Activated CD4-positive, alpha-beta memory T cell treated with anti-CD3 and anti-CD28 coated beads, Interleukin-2, amount 10 ng/mL, durations not matched to agents 7 days and 5 days (primary cell): ENCODE measurements at places on chromosomes 3 and 15. TPM values are rescaled to one million over a fixed set of nuclear protein-coding genes. Genes with fewer than 3 reads are reported as not detected.

ARHGEF26 gene
- 0.13 TPM for total RNA-seq

DNA sequence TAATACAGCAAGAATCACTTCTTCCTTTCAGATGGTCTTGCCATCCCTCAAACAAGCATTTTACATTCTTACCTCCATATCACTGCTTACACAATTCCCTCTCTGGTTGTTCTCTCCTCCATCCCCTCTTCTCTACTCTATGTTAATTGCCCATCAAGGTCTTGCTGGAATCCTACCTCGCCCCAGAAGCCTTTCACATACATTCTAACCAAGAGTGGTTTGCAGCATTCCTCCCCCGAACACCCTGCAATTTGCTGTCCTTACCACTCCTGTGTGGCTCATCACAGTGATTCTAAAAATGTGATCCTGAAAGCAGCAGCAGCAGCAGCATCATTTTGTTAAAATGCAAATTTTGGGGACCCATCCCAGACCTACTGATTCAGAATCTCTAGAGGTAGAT is 30.6 kb downstream of the TNIK start:
- H3K27me3 ChIP-seq, result no peaks in the 10 kb centered on the region
- no peaks in the 10 kb centered on the region for H3K4me1 ChIP-seq
- DNase-seq, result no peak
- H3K36me3 ChIP-seq, result peaks cover 4% of the 10 kb centered on the region

DNA sequence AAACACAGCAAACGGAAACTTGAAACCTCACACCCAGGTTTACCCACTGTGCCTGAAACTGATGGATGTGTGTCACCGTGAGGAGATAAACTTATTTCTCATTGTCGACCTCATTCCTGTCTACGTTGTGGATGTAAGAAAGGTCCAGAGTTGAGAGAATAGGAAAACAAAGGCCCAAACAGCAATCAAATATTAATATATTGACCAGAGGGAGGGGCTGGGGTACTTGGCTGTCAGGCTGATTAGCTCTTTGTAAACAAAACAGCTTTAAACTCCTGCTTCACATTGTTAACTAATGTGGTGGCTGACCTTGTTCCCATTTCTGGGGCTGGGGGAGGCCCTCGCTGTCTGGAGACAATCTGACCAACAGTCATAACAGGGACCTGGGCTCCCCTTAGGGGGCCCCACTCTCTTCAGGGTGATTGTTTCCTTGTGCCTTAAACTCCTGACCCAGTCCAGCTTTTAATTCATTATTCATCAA is 937.6 kb downstream of the MCTP2 start:
- DNase-seq, result no peak
- H3K4me1 ChIP-seq, result no peaks in the 10 kb centered on the region
- H3K27me3 ChIP-seq, result no peaks in the 10 kb centered on the region

CCR2 gene
- 174 TPM for total RNA-seq

- DNase-seq, result no peak
- no peak overlapping the region for H3K4me3 ChIP-seq
- no peaks in the 10 kb centered on the region for H3K4me1 ChIP-seq
- H3K27ac ChIP-seq, result no peak overlapping the region
- H3K27me3 ChIP-seq, result no peaks in the 10 kb centered on the region
Measured at GRCh38 chr3:136512381-136512780, 239.8 kb downstream of the STAG1 start.

ATP8B4 gene
- total RNA-seq, result 20.7 TPM

GRCh38 chr3:192916371-192917027 is 1.2 kb downstream of the MB21D2 start:
- H3K4me3 ChIP-seq, result peak overlapping the region; percentile 91
- peak overlapping the region; percentile 88 for H3K27ac ChIP-seq
- peaks cover 59% of the 10 kb centered on the region for H3K4me1 ChIP-seq
- DNase-seq, result peak; percentile 19

DNA sequence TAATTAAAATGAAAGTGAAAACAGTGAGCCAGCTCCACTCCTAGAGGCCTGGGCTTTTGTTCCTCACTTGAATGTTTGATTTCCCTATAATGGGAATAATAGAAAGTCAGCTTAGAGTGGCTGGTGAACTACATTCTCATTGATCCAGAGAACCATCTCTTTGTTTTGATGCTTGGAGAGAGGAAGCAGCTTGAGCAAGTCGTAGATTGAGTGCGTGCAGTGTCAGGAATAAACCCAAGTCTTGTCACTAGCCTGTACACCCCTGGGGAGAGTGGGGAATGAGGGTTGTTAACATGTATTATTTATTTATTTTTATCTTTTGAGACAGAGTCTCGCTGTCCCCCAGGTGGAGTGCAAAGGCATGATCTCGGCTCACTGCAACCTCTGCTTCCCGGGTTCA is 885 bp upstream of the LSG1 start:
- no peak for DNase-seq
- H3K4me3 ChIP-seq, result peak overlapping the region; percentile 96
- peaks cover 53% of the 10 kb centered on the region for H3K4me1 ChIP-seq
- peak overlapping the region; percentile 93 for H3K27ac ChIP-seq
- H3K36me3 ChIP-seq, result peaks cover 17% of the 10 kb centered on the region
- peaks cover 3% of the 10 kb centered on the region for H3K27me3 ChIP-seq

DNA sequence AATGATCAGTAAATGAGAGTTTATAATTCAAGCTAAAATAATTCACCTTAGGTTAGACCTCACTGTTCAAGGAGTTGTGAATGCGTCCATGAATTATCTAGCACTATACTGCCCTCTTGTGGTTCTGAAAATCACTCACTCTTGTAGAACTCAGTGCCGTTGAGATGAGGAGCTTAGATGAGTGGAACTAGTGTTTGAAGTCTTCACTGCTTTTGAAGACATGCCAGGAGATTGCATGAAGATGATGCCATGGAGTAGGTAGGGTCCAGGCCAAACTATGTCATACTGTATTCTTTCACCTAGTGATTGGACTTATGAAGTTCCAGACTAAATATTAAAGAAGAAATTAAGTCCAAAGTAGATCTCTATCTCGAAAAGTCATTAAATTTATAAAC is 28.8 kb downstream of the LYSMD4 start:
- DNase-seq, result no peak
- H3K36me3 ChIP-seq, result peaks cover 3% of the 10 kb centered on the region
- peaks cover 40% of the 10 kb centered on the region for H3K4me1 ChIP-seq
- H3K27ac ChIP-seq, result no peak overlapping the region
- no peaks in the 10 kb centered on the region for H3K27me3 ChIP-seq

DNA sequence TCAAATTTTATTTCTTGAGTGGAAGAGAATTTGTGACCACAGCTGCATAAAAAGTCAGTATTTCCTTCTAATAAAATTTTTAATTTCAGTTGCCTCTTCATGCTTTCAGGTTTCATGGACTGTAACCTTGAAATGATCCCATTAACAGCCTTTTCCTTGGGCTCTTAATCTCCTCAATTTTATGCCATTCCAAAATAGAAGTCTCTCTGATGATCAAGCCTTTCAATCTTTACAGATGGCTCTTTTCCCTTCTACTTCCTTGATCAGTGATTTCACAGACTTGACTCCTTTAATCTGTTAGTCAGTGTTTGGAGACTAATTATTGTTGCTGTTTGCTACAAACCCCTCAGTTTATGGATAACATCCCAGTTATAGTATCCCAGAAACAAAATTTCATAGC is 11.9 kb downstream of the TSC22D2 start:
- no peak for DNase-seq
- H3K36me3 ChIP-seq, result peaks cover 24% of the 10 kb centered on the region
- no peaks in the 10 kb centered on the region for H3K27me3 ChIP-seq

SHF gene
- total RNA-seq, result 1.7 TPM

USP13 gene
- total RNA-seq, result 9.4 TPM

RRP9 gene
- 16.8 TPM for total RNA-seq

DNA sequence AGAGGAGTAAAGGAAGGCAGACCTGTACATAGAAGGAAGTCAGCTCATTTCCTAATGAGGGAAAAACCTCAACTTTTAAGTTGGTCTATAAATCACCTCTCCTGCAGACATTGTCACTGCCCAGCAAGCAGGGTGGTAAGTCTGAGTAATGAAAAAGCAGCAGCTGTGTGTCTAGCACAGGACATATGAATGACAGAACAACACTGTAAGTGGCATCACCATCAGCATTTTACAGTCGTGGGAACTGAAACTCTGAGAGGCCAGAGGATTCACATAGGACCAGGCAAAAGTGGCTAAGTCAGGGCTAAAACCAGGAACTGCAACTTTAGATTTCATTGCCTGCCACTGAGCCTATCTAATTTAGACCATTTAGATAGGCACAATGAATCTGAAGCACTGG is 235.6 kb downstream of the CLSTN2 start:
- H3K27me3 ChIP-seq, result no peaks in the 10 kb centered on the region
- H3K4me1 ChIP-seq, result no peaks in the 10 kb centered on the region
- no peak overlapping the region for H3K4me3 ChIP-seq
- H3K27ac ChIP-seq, result no peak overlapping the region
- H3K36me3 ChIP-seq, result no peaks in the 10 kb centered on the region

DNA sequence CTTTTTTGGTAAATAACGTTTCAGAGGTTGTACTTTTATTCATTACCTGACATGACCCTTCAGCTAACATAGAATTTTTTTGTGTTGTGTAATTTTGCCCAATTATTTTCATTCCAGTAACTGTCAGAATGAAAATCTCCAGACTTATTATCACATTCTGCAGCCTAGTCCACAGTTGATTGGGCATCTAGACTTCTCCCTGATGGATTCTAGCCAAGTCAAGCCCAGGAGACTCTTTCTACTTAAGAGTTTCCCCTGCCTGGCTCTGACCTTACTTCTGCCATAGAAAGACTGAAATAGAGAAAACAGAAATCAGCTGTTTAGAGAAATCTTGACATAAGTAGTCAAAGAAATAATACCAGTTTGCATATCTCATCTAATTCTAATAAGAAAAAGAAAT is 82.9 kb upstream of the CDAN1 start:
- no peak for DNase-seq
- no peaks in the 10 kb centered on the region for H3K27me3 ChIP-seq
- H3K4me1 ChIP-seq, result no peaks in the 10 kb centered on the region

DNA sequence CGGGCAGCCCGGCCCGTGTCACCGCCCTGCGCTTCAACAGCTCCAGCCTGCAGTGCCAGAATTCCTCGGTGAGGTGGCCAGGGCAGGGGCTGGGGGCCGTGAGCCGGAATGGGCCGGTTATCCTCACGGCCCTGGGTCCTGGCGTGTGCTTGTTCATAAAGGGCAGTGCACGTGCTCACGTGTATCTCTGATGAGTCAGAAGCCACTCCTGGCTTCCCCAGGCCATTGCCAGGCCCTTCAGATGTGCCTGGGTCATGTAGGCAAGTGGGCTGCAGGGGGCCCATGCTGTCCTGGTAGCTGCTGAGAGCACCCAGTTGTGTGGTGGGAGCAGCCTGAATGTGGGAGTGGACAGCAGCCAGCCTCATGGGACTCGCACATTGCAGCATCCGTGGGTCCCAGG is 29.2 kb downstream of the PLXNA1 start:
- no peak for DNase-seq
- no peaks in the 10 kb centered on the region for H3K4me1 ChIP-seq
- H3K27ac ChIP-seq, result no peak overlapping the region
- no peak overlapping the region for H3K4me3 ChIP-seq
- no peaks in the 10 kb centered on the region for H3K27me3 ChIP-seq

CCR3 gene
- 1.9 TPM for total RNA-seq

GRCh38 chr15:53962646-53963561 is 15.3 kb upstream of the UNC13C start:
- no peaks in the 10 kb centered on the region for H3K27me3 ChIP-seq
- H3K4me1 ChIP-seq, result no peaks in the 10 kb centered on the region
- H3K36me3 ChIP-seq, result no peaks in the 10 kb centered on the region
- no peak overlapping the region for H3K27ac ChIP-seq

- no peak overlapping the region for H3K27ac ChIP-seq
- no peaks in the 10 kb centered on the region for H3K4me1 ChIP-seq
- no peaks in the 10 kb centered on the region for H3K27me3 ChIP-seq
- H3K36me3 ChIP-seq, result no peaks in the 10 kb centered on the region
- DNase-seq, result no peak
Measured at GRCh38 chr3:128415200-128415772, 51.4 kb downstream of the DNAJB8 start.

GRCh38 chr3:81094986-81095385 is 666.5 kb downstream of the GBE1 start:
- H3K36me3 ChIP-seq, result no peaks in the 10 kb centered on the region
- H3K27me3 ChIP-seq, result no peaks in the 10 kb centered on the region
- H3K4me1 ChIP-seq, result no peaks in the 10 kb centered on the region
- H3K27ac ChIP-seq, result no peak overlapping the region

GRCh38 chr3:25589783-25590258 is 74.9 kb downstream of the TOP2B start:
- peaks cover 5% of the 10 kb centered on the region for H3K4me1 ChIP-seq
- H3K27me3 ChIP-seq, result no peaks in the 10 kb centered on the region
- no peak overlapping the region for H3K4me3 ChIP-seq
- no peaks in the 10 kb centered on the region for H3K36me3 ChIP-seq

APEH gene
- total RNA-seq, result 132 TPM

GRCh38 chr3:173089283-173089682 is 51.8 kb downstream of the SPATA16 start:
- no peaks in the 10 kb centered on the region for H3K36me3 ChIP-seq
- no peaks in the 10 kb centered on the region for H3K27me3 ChIP-seq
- H3K4me1 ChIP-seq, result no peaks in the 10 kb centered on the region
- no peak overlapping the region for H3K4me3 ChIP-seq
- no peak overlapping the region for H3K27ac ChIP-seq

CTDSPL gene
- 4.1 TPM for total RNA-seq

DNA sequence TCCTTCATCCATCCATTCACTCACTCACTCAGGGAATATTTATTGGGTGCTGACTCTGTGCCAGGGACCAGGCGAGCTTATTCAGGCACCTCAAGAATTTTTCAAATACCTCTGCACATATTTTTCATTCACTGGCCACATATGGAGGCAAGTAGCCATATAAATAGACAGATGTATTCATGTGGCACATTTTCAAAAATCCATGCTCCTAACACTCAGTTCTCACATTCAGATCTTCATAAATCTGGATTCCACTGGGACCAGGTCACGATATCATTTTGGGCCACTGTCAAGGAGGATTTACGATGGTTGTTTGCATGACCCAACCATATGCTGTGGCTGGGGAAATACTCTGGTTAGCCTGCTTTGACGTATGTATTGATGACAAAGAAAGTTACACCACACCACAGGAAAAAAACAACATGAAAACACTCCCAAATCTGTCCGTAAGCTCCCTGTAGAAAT is 241.8 kb upstream of the LRTM1 start:
- no peaks in the 10 kb centered on the region for H3K27me3 ChIP-seq
- H3K27ac ChIP-seq, result no peak overlapping the region
- no peak overlapping the region for H3K4me3 ChIP-seq
- DNase-seq, result no peak
- H3K4me1 ChIP-seq, result no peaks in the 10 kb centered on the region

UQCRC1 gene
- 167 TPM for total RNA-seq

- H3K27ac ChIP-seq, result no peak overlapping the region
- no peaks in the 10 kb centered on the region for H3K27me3 ChIP-seq
- DNase-seq, result no peak
- H3K36me3 ChIP-seq, result no peaks in the 10 kb centered on the region
- H3K4me3 ChIP-seq, result no peak overlapping the region
Measured at GRCh38 chr15:28987337-28987736, 101.6 kb downstream of the APBA2 start.

CERS3 gene
- 0.33 TPM for total RNA-seq

LCTL gene
- not detected for total RNA-seq

TGM5 gene
- 0.28 TPM for total RNA-seq
